A673 (cell line): ENCODE measurements at places on chromosomes 2 and 18.

DNA sequence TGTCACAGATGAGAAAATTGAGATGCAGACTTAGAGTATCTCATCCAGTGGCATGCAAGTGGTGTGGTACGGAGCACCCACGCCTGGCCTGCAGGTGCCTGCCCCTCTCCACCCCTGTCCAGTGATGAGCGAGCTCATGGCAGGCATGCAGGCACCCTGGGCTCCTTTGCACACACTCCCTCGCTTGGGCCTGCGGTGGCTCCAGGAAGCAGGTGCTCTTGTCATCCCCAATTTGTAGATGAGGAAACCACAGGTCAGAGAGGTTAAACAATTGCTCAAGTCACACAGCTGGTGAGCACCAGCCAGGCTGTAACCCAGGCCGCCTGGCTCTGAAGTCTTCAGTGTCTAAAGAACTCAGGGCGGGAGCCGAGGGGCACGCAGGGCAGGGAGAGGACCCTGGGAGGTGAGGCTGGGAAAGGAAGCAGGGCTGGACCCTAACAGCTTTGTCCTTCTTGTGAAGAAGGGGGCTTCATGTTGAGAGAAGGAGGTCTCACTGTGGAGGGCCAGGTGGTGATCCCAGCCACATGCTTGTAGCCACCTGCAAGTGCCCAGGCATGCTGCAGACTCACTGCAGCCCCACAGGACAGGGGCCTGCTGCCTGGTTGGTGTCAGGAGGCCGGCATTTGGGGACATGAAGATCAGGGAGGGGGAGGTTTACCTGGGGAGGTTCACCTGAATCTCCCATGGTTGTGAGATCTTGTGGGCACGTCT lies 166.2 kb downstream of the SH3RF3 start:
- DNase-seq = no peak

DNA sequence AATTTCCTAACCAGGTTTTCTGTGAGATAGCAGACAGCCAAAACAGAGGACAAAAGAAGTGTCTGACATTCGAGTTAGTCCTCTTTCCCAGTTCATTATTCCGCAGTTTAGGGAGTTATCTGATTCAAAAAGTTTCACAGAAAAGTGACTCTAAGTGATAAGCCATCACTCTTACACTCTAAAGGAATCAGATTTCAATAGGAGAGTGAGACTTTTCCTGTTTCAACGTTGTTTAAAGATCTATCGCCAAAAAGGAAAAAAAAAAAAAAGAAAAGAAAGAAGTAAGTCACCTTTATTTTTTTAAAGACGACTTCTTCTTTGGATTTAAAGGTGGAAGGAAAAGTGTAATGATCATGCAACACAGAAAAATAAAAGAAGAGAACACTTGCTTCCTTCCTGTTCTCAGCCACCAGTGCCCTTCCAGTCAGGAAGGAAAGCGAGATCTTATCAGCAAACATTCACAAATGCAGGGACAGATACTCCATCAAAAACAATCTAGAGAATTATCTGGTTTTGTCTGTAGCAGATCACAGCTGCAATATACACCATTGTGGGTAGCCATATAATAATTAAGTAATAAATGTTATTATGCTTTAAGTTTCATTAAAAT lies 49.8 kb downstream of the TFPI start:
- peak; percentile 81 for DNase-seq

DNA sequence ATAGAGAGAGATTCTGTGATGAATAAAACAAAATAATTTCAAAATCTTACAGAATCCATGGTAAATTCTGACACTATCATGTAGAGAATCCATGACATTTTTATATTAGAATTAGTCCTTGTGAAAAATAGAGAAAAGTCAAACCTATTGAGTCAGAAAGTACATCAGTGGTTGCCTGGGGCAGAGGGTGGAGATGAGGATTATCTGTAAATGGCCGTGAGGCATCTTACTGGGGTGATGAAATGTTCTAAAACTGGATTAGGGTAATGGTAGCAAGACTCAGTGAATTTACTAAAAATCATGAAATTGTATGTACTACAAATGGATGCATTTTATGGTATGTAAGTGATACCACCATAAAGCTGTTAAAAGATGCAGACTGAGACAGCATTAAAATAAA lies 323.1 kb downstream of the SLC8A1 start:
- no peak for DNase-seq

DNA sequence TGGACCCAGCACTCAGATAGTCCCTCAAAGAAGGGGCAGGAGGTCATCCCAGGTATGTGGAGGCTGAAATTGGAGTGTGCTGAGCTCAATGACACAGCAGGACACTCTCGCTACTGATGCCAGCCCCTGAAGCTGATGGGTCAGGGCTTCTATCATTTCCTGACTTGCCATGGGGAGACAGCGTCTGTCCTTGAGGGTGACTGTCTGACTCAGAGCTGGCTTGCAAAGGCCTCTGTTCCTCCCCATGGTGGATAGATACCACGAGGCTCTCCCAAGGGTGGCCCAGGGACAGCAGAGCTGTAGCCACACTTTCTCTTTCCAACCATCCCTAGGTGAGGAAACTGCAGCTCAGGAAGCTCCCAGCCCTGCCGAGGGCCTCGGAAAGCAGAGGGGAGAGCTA lies 10.8 kb downstream of the ALPG start:
- DNase-seq = no peak

DNA sequence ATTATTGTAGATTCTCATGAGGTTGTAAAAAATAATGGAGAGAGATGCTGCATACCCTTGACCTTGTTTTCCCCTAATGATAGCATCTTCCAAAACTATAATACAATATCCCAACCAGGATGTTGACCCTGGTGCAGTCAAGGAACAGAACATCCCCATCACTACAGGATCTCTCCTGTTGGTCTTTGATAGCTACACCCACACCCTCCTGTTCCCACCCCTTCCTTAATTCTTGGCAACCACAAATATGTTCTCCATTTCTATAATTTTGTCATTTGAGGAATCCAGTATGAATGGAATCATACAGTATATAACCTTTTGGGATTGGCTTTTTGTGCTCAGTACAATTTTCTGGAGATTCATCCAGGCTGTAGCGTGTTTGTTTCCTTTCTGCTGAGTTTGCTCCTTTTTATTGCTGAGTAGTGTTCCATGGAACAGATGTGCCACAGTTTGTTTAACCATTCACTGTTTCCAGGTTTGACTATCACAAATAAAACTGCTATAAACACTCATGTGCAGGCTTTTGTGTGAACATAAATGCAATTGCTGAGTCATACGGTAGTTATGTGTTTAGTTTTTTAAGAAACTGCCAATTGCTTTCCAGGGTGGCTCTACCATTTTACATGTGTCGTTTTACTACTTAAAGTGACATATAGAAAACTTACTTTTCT lies 22.2 kb downstream of the MCFD2 start:
- DNase-seq = no peak

- no peak for DNase-seq
Measured at GRCh38 chr2:130288467-130289403, 54.0 kb upstream of the IMP4 start.
